Activated CD4-positive, alpha-beta T cell treated with anti-CD3 and anti-CD28 coated beads, Interleukin-2, Interleukin-6, amounts not matched to agents 100 ng/mL and 50 ng/mL, durations not matched to agents 16 hours and 8 hours (primary cell): ENCODE measurements at places on chromosomes 7 and 10.

DNA sequence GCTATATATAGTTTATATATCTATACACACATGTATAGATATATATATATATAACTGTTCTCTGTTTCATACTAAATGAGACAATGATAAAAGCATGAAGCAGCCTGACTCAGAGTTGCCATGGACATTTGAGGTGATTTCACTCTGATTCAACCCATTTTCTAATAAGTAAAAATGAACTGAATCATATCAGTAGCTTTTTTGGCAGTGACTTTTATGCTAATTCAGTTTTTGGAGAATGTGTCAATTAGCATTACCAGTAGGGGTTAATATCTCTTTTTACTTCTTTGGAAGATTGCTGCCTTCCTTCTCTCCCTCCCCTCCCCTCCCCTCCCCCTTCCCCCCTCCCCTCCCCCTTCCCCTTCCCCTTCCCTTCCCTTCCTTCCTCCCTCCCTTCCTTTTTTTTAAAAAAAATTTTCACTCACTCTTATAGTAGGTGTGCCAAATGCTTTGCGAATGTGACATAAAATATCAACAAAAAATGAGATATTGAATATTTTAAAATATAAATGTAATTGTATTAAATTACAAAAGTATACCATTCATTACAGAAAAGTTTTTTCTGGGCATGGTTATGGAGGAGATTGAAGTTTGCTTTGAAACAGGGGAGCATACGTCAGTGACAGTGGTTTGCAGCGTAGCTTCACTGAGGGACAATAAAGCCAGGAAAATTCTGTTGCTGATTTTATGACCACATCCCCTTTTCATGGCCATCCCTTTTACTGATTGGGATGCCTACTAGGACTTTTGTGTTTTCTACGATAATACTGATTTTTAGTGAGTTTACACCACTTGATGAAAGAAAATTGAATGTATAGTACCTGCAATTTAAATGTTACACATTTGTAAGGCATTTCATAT is 64.0 kb upstream of the KLF6 start:
- peak; percentile 56 for DNase-seq

DNA sequence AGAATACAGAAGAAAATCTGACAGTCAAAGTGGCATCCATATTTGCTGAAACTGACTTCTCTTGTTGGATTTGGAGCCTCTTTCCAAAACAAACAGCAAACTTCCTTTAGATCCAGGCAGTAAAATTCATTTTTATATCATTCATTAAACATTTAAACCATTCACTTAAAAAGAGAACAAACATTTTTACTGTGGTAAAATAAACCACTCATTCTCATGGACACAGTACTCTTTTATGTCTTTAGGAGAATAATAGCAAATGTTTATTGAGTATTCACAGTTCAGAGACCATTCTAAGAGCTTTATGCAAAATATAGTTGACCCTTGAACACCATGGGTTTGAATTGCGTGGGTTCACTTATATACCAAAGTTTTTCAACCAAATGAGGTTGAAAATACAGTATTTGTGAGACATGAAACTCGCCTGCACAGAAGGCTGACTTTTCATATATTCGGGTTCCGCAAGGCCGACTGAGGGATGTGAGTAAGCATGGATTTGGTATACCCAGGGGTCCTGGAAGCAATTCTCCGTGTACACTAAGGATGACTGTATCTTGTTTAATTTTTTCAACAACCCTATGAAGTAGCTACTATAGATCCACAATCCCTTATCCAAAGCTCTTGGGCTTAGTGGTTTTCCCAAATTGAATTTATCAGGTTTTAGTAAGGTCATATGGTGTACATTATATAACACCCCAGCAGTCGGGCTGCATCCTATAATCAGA is 49.1 kb downstream of the ATXN7L1 start:
- DNase-seq: no peak

DNA sequence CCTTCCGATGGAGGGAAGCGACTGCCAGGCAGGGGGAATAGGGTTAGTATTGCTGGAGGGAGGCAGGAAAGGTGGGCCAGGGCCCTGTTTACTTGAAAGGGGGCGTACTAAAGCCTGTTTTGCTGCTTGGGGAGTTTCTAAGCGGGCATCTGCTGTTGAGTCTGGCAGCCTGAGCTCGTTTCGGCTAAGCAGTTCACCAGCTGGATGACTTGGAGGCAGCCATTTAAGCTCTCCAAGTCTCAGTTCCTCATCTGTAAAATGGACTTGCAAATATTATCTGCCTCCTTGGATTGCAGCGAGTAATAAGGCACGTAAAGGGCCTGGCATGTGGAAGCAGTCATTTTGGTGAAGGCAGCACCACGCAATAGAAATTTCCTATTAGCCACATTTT is 44.0 kb downstream of the LDB3 start:
- DNase-seq: no peak

DNA sequence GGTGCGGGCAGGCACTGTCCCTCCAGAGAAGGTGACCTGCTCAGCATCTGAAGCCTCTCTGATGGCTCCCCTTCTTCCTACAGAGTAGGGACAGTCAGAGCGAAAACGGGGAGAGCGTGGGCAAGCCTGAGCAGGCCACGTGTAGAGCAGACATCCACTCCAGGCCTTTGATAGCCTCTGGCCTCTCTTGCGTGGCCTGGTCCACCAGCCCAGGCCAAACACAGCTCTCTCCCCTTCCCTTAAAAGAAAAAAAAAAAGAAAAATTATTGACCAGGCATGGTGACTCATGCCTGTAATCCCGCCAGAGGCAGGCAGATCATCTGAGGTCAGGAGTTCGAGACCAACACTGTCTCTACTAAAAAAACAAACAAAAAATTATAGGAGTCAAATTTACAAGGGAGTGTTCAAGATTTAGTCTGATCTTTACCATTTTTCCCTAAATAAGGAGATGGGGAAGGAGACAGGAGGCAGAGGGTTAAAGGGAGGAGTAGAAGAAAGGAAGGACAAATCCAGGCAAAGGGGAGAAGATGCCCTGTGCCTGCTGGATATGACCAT is 84.8 kb downstream of the PLXNA4 start:
- no peak for DNase-seq

- DNase-seq: no peak
Measured at GRCh38 chr7:139730746-139731612, 46.8 kb downstream of the HIPK2 start.

- no peak for DNase-seq
Measured at GRCh38 chr10:89494575-89494974, 40.8 kb downstream of the SLC16A12 start.

DNA sequence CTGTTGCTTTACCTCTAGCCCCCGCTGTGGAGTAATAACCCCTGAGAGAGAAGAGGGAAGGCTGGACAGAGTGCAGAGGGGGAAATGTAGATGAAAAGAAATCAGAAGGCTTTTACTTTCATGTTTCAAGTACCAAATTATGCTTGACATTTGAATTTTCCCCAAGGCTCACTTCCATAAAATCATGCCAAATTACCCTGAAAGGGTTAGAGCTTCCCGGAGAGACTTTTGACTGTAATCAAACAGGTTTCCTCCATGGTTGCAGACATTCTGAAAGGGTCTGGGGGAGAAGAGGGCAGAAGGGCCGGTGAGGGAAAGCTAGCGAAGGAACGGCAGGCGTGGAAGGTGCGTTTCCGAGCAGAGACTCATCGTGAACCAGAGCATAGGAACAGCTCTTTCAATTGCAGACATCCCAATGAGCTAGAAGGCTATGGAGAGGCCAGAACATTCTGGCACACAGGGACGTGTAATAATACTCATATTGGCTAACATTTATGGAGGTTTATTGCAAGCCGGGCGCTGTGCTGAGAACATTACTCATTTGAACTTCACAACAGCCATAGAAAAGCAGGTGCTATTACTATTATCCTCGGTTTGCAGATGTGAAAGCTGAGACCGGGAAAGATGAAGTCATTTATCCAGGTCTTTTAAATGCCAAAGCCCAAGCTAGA is 620.8 kb upstream of the AUTS2 start:
- DNase-seq: no peak

DNA sequence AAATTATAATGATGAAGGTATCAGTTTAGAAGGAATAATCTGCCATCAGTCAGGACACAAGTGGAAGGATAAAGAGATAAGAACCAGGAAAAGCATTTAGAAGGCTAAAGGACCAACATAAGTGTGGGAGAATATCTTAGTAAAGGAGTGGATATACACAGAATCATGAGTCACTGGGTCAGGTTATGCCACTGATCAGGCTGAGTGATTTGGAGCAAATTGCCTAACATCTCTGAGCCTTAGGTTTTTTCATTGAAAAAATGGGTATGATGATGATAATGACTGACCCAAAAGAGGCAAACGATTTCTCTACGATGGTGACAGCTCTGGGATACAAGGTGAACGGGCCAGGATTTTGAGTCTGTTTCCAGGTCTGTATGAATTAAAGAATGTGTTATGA is 2.8 kb upstream of the CUL1 start:
- DNase-seq: peak; percentile 27

DNA sequence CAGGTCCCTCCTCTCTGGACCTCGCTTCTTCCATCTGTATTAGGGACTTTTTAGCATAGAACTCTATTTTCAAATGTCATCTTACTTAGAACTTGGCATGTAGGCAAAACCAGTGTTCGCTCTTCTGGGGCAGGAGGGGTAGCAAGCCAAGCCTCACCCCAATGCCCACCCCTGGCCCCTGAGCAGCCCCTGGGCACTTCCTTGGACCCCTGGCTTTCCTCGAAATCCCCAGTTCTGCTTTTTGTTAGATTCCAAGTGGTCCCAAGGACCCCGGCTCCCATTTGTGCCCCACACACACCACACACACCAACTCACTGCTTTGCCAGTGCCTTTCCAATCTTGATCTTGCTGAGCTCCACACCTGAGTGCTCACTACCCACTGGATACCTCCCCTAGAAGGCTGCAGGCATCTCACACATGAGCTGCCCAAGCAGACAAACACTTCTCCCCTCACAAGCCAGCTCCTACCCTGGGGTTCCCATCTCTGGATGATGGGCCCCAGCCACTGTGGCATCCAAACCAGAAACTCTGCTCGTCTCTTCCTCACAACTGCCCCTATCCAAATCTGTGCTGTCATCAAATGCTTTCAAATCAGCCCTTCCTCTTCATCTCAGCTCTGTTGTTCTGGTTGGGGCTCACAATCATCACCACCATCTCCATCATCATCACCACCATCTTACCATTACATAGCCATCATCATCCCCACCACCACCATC is 167.9 kb upstream of the ZMIZ1 start:
- DNase-seq: no peak

DNA sequence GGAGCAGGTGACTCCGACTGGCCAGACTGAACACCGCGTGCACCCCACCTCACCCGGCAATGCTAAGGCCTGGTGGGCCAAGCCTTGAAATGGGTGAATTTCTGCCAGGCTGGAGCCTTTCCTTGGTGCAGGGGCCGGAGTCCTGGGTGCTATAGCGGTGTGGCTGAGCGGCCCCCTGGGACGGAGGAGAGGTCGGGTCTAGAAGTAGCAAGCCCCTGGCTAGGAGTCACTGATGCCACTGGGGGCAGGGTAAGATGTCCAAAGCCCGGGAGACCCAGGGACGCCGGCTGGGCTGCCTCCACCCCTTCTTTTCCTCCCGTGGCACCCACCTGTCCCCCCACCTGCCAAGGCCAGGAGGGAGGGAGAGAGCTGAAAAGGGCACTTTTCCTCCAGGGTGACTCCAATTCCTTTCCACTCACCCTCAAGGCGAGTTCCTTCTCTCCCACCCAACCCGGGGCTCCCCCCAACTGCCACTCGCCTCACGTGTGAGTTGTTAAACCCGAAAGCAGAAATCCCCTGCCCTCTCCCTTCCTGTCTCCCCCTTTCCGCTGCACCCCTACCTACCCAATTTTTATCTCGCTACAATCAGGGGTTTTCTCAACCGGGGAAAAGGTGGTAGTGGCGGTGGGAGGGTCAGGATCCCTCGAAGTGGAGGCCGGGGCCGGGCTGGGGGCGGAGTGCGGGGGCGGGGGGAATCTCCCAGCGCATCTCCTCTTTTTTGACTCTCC is 6.0 kb upstream of the GATA3 start:
- peak; percentile 77 for DNase-seq

DNA sequence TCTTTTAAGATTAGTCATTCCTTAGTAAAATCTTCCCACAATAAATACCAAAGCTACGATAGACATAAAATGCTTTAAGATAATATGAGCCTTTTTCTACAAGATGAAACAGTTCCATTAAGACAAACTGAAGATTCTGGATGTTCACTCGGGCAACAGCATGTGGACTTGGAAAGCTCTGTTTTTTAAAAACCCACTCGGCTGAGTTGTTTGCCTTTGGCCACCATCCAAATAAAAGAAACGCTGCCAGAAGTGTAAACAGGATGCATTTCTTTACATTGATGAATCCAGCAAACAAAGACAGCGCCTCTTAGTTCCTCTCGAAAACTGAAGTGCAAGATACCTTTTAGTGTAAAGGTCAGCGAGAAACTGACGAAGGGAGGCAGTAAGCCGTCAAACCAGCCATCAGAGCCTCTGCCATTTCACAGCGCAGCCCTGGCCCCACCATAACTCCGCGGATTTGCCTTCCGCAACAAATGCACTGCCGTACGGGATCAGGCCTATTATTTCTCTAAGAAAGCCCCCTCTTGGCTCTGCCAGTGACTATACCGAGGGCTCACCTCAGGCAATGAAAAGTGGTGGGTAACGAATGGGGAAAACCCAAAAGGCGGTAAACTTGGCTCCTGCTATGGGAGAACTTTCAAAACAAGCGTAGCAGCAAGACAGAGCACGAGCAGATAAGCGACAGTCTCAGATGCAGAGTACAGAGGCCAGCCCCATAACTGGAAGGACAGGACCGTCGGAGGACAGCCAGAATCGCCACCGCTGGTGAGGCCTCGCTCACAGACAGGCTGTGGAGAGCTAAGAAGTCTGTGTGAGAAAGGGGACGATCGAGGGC is 41.4 kb downstream of the GNA12 start:
- DNase-seq: no peak

DNA sequence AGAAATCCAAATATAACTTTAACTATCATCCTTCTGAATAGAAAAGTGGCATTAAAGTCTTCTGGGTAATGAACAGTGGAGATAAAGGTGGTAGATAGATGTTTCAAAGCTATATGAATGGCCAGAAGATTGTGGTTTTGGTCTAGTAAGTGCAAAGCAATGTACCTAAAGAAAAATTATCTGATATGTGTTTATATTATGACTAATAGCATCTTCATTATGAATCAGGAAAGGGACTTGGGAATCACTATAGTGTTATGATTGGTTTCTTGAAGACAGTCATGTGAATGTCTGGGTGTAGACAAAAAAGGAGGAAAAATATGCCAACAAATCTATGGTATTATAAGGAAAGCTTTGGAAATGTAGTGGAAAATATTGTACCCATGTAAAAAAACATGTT is 3.0 kb downstream of the ZNF518A start:
- no peak for DNase-seq

GRCh38 chr7:88350118-88350517 is 43.4 kb upstream of the STEAP4 start:
- no peak for DNase-seq

GRCh38 chr10:5461914-5462840 is 37.2 kb downstream of the CALML5 start:
- DNase-seq: no peak

- DNase-seq: no peak
Measured at GRCh38 chr10:79084012-79084971, 15.5 kb downstream of the ZMIZ1 start.
